Activated effector memory CD4-positive, alpha-beta T cell treated with Interleukin-2 at 50 U/mL for 16 hours (primary cell): ENCODE measurements at places on chromosomes 13 and 19.

DNA sequence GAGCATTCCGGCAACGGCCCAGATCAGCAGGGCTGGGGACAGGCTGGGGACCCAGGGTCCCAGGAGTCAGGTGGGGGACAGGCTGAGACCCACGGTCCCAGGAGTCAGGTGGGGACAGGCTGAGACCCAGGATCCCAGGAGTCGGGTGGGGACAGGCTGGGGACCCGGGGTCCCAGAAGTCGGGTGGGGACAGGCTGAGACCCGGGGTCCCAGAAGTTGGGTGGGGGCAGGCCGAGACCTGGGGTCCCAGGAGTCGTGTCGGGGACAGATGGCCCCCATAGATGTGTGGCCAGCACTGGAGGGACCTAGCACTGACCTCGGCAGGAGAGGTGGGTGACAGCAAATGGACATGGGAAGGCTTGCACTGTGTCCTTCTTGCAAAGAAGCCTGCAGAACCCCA is 39.7 kb upstream of the SOX1 start:
- no peak for DNase-seq

- DNase-seq: no peak
Observed at GRCh38 chr19:4474514-4475022, 2.5 kb downstream of the HDGFL2 start.

DNA sequence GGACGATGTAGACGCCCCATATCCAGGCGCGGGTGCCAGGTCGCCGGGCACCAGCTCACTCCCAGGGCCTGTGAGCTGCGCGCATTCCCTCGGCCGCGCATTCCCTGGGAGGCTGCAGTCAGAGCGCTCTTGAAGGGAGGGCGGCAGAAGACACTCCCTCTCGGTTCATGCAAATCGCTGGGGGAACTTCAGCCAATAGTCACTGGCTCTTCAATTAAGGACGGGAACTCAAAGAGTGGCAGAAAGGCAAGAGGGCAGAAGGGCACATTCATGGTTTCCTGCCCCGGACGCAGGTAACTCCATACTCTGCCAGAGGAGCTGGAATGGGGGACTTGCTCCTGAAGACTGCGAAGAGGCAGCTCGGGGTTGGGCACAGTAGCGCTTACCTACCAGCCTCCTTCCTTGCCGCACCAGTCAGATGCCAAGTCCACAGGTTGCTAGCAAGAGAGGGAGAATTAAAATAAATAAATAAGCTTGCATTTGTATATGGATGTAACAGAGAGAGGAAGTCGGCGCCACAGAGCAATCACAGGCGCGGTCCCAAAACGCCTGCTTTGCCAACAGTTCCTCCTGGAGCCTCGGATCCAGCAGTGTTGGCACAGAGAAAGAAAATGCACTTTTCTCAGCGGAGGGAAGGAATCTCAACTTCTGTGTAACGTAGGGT is 459 bp downstream of the PCDH20 start:
- DNase-seq: no peak

DNA sequence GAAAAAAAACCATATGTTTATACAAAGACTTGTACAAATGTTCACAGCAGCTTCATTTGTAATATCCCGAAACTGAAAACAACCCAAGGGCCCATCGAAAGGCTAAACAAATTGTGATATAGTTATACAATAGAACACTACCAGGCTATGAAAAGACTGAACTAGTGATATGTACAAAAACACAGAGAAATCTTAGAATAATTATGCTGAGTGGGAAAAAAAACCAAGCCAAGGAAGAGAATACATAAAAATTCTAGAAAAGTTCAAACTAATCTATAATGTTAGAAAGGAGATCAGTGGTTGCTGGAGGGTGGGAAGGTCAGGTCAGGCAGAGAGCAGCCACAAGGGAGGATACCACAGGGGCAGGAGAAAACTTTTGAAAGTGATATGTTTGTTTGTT is 7.8 kb downstream of the PABPC3 start:
- no peak for DNase-seq

GRCh38 chr13:110234532-110234931 is 72.4 kb downstream of the COL4A1 start:
- no peak for DNase-seq

- DNase-seq: no peak
Observed at GRCh38 chr19:48393559-48394330, at the start of gene GRIN2D. TSS of gene GRIN2D (plus strand) at chr19:48393668. CDS start at chr19:48398393, 4,725 bp downstream.

GRCh38 chr19:3057275-3057714 is 5.0 kb downstream of the TLE5 start:
- no peak for DNase-seq

- no peak for DNase-seq
Observed at GRCh38 chr19:57016076-57016475, 103.7 kb upstream of the USP29 start.

GRCh38 chr13:41756198-41756880 is 204.6 kb downstream of the VWA8 start:
- no peak for DNase-seq

DNA sequence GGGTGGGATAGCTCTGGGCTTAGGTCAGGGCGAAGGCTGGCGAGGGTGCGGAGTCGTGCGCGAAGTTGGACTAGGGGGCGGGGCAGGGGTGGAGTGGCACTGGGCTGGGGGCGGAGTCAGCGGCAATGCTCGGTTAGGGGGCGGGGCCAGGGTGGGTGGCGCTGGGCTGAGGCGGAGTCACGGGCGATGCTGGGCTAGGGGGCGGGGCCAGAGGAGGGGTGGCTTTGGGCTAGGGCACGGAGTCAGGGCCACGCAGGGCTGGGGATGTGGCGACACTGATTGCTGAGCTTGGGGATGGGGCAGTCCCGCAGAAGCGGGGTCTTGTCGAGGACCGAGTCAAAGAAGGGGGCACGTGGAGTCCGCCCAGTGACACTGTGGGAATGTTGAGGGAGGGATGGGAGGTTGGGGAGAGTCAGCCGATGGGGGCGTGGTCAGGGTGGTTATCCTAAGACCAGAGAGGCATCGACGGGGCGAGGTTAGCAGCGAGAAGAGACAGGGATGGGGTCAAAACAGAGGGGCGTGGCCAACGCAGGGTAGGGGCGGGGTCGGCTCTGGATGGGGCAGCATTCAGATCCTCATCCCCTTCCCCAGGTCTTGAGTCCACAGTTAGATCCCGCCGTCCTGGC is 8.7 kb downstream of the HOMER3 start:
- peak; percentile 70 for DNase-seq

- DNase-seq: peak; percentile 50
Observed at GRCh38 chr19:33430674-33431277, 57.3 kb downstream of the CEBPG start.

GRCh38 chr19:17136617-17137016 is 61.0 kb downstream of the MYO9B start:
- DNase-seq: no peak

DNA sequence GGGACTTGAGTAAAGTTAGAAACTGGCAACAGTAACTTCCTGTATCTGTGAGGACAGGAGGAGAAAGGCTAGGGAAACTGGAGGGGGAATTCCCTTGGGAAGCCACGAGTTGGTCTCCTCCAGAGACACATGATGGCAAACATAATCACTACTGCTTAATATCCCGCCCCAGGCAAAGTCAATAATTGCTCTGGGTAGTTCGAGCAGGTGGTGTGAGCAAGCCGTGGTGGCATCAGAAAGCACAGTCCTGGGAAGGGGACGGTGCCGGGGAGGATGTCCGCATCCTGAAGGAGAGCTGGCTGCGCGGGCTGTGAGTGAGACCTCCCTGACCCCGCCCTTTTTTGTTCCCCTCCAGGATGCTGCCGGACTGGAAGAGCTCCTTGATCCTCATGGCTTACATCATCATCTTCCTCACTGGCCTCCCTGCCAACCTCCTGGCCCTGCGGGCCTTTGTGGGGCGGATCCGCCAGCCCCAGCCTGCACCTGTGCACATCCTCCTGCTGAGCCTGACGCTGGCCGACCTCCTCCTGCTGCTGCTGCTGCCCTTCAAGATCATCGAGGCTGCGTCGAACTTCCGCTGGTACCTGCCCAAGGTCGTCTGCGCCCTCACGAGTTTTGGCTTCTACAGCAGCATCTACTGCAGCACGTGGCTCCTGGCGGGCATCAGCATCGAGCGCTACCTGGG is 1.4 kb downstream of the FFAR2 start:
- DNase-seq: no peak

DNA sequence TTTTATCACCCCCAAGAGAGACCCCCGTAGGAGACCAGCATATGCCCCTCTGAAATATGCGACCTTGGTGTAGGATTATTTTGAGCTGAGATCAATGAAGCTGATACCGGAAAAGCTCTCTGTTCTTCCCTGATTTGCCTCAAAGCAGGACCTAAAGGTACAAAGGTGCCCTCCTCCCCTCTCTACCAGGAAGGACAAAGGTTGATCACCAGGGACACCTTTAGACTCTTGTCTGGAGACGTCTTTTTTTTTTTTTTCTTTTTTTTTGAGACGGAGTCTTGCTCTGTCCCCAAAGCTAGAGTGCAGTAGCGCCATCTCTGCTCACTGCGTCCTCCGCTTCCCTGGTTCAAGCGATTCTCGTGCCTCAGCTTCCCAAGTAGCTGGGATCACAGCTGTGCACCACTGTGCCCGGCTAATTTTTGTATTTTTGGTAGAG is 792 bp upstream of the PEX11G start:
- no peak for DNase-seq

DNA sequence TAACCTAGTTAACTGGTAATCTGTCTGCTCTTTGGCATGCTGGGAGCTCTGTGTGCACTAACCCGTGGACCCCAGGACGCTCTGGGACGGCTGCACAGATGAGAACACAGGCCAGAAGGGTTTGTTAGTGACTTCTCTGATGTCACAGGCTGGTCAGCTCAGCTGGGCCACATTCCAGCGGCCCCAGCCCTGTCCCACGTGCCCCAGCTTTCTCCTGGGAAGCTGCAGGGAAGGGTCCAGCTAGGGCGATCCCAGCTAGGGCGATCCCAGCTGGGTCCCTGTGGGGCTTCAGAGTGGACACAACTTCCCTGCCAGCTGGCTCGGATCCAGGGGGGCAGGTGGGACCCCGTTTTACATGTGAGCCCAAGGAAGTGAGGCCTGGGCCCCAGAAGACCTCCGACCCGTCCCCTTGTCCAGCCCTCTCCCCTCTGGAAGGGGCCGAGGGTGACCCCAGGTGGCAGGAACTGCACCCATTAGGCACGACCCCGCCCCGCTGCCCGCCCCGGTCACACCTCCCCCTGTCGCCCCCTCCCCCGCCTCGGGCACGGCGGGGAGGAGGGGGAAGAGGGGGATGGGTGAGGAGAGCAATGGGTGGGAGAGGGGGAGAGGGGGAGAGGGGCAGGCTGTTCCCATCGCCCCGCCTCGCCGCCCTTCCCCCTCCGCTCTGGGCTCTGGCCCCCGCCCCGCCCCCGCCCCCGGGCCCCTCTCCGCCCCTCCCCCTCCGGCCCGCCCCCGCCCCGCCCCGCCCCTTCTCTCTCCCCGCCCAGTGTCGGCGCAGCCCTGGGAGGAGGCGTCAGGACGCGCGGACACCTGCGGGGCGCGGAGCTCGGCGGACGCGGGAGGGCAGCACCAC is 75.2 kb upstream of the MCF2L start:
- DNase-seq: no peak

DNA sequence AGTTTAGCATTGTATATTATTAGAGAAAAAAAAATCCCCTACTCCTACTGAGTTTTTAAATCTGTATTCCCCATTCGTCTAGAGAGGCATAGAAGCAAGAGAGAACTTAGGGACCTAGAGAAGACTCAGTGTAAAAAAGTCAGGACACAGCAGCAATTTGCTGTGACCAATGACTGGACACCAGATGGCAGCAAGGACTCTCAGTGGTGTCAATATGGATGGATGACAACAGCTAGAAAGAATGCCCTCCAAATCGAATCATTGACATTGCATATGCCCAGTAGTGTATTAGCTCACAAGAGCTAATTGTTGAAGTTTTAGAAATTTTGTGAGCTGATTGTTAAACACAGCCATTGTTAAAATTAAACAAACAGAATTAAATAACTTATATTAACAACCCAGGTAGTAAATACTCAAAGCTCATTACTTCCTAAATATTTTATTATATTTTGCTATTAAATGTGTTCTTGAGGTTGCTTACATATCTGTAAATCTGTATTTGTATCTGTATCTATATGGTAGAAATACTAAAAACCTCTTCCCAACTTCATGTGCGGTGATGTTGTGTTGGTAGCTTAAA is 43.9 kb downstream of the SIAH3 start:
- no peak for DNase-seq

GRCh38 chr19:12730064-12730463 is 4.4 kb downstream of the TRIR start:
- DNase-seq: no peak

- no peak for DNase-seq
Observed at GRCh38 chr19:42378225-42379215, 11.6 kb downstream of the CNFN start.

DNA sequence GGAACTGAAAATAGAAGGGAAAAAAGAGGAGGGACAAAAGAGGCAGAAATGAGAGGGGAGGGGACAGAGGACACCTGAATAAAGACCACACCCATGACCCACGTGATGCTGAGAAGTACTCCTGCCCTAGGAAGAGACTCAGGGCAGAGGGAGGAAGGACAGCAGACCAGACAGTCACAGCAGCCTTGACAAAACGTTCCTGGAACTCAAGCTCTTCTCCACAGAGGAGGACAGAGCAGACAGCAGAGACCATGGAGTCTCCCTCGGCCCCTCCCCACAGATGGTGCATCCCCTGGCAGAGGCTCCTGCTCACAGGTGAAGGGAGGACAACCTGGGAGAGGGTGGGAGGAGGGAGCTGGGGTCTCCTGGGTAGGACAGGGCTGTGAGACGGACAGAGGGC is at the start of gene CEACAM5:
CEACAM5 (plus strand) TSS at position 146 of the 400 bp plus-strand sequence; CDS start at position 252, 106 bp downstream.
- no peak for DNase-seq

DNA sequence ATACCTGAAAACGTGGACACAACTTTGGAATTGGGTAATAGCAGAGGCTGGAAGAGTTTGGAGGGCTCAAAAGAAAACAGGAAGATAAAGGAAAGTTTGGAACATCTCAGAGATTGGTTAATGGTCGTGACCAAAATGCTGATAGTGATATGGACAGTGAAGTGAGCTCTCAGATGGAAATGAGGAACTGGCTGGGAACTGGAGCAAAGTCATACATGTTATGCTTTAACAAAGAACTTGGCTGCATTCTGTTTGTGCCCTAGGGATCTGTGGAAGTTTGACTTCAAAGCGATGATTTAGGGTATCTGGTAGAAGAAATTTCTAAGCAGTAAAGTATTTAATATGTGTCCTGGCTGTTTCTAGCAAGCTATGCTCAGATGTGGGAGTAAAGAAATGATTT is 136.2 kb downstream of the DNAJC3 start:
- DNase-seq: no peak

DNA sequence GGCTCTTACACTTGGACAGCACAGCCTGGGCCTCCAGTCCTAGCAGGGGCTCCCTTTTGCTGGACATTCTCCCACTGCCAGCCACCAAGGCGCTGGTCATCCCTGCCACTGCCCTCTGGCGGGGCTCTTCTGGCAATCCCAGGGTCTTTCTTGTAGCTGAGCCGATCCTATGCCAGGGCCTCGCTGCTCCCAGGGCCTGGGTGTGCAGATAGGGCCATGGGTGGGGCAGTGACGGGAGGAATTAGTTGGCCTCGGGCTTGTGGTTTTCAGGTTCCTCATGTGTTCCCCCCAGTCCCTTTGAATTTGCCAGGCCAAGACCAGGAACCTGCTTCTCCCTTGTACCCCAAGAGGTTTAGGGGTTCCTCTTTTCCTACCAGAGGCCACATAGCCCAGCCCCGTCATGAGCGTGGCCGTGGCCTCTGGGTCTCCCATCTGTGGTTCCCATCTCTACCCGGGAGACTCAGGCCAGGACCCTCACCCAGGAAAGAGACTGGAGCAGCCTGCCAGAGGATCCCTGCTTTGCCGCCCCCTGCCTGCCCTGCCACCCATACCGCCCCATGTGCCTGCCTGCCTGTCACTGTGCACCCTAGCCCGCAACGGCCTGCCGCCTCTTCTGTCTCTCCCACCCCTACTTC is 26.2 kb downstream of the TMED1 start:
- DNase-seq: no peak
